Fibroblast of pulmonary artery (primary cell): ENCODE measurements at places on chromosomes 2 and 18.

GRCh38 chr2:105325389-105325963 lies 4.1 kb downstream of the TGFBRAP1 start:
- peak; percentile 30 for DNase-seq

- DNase-seq = peak; percentile 41
Measured at GRCh38 chr2:199462956-199463692, 5.4 kb upstream of the SATB2 start.

GRCh38 chr2:132646540-132647108 lies 23.4 kb downstream of the LYPD1 start:
- no peak for DNase-seq

DNA sequence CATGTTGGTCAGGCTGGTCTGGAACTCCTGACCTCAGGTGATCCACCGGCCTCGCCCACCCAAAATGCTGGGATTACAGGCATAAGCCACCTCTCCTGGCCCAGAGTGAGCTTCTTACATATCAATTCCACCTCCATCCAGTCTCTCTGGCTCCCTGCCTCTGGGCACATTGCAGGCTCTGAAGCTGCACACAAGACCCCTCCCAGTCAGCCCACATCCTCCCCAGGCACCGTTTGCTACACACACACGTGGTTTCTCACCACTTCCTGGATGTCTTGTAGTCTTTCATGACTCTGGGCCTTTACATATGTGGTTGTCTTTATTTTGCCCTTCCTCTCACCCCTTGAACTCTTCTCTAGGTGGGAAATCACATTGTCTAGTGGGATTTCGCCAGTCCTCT lies 64.0 kb upstream of the CABLES1 start:
- DNase-seq = peak; percentile 16

DNA sequence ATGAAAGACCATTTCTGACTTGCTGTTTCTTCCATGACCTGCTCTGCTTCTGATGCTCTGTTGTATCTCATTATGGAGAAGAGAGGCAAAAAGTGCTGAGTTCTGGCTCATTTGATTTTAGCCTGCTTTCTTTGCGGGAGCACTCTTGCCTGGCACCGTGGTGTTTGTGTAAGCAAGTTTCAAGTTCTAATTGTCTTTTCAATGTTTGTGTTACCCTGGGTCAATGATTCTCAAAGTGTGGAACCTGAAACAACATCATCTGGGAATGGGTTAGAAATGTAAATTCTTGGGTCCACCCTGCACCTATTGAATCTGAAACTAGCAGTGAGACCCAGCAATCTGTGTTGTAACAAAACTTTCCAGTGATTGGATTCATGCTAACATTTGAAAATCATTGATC lies 85.5 kb upstream of the STON1 start:
- DNase-seq = no peak

GRCh38 chr2:169452080-169452479 lies 27.2 kb upstream of the BBS5 start:
- DNase-seq = peak; percentile 72

DNA sequence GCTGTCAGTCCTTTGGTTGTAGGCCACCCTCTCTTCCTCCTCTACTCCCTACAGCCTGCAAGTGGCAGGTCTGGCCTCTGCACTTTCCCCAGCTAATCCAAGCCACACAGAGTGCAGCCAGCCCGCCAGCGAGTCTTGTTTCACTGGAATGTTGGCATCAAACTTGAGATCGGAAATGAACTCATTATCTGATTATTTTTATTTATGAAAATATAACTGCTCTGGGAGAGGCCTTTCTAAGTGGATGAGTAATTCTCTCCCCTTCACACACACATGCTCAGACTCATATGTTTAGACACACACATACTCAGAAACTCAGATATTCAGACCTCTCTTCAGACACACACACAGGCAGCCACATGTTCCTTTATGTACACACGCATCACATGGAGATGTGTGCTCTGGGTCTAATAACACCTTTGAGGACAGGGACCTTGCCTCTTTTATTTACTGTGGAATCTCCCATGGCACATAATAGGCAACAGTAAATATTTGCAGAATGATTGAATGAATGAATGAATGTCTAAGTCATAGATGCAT lies 151.3 kb downstream of the ZFP36L2 start:
- DNase-seq = peak; percentile 96

GRCh38 chr2:190666895-190667294 lies 18.0 kb downstream of the NAB1 start:
- no peak for DNase-seq

DNA sequence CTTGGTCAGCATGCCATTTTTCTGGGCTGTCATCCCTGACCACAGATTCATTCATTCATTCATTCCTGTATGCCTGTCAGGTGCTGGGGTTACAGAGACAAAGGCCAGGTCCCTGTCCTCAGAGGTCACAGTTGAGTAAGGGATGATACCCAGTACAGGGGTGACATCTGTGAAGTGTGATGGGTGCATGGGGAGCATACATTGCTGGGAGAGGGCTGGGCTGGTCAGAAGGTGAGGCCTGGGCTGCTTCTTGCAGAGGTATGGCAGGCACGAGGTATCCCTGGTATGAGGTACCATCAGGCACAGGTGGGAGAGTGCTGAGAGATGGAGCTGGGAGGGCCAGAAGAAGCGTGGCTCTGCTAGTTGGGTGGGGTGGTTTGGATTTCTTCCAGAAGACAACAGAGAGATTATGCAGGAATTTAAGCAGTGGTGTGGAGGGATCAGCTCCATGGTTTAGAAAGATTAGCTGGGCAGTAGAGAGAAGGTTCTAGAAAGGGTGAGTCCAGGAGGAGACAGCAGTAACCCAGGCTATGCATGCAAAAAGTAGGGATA lies 181.9 kb upstream of the HAAO start:
- DNase-seq = no peak

GRCh38 chr2:31227110-31227509 lies 6.8 kb upstream of the EHD3 start:
- no peak for DNase-seq

DNA sequence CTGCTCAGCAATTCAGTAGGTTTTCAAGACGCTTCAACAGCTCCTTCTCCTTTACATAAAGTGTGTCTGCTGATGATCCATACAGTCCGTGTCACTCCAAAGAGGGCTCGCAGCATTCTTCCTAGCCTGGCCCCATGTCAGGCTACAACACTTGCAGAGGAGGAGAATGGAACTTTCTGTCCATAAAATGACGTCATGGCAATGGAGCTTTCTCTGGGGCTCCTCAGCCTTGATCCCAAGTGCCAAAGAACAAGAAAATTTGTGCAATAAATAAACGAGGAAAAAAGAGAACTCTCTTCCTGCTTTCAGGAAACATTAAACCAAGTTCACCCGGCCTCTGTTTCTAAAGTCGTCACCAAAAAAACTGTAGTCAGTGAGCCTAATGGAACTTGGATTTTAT lies 199.5 kb upstream of the MEIS1 start:
- DNase-seq = no peak

DNA sequence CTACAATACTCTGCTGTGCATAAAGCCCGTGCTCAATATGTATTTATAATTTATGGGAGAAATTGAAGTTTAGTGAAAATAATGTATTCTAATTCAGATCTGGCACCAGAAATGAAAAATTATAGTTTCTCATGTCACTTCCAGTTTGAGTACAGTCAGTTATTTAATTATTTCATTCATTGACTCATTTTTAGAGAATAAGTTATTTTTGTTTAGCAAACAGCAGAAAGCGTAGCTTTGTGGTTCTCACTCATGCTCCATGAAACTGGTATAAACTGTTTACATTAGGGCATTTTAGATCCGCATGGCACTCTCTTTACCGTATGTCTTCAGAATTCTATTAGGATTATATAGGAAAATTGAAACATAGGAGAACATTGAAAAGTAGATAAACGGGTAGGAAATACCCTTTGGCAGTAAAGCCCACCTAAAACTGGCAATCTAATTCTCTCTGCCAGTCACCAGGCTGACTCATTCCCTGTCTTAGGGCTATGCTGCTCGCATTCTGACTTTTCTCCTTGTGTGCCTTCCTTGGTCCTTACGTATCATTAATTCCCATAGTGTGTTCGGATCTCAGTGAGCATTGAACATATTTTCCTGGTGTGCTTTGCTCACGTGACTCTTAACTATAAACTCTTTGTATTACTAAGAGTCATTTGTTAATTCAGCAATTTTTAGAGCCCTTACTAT lies 106.0 kb downstream of the ZNF236 start:
- no peak for DNase-seq

DNA sequence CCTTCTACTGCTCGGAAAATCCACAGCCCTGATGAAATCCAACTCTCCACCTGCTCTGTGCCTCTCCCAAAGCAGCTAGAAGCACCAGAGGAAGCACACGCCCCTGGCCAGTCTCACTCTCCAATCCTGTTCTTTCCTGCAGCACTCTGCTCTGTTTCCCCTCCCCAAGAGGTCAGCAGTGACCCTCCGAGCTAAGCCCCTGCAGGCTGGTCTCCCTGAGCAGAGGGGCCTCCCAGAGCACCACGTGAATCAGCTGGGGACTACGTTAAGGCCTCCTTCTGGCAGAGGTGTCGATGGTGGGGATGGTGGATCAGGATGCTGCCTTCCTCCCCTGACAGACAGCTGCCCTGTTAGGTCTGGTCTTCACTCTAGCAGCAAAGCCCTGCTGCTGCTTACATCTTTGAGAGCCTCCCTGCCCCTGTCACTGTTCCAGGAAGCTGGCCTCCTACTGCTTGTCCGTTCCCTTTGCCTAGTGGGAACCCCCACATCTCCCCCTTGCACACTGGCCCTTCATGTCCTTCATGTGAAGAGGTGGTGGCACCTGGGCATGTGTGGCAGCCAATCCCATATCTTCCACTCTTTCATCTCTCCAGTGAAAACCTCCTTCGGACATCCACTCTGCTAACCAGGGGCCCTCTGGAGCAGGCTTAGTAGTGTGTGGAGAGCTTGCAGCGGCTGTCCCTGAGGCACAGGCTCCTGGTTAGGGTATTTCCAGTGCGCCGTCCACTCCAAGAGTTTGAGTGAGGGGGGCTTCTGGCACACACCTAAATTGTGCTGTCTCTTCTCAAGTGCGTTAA lies 307.5 kb upstream of the HS6ST1 start:
- DNase-seq = no peak

- no peak for DNase-seq
Measured at GRCh38 chr2:142044197-142044596, 86.6 kb downstream of the LRP1B start.

- no peak for DNase-seq
Measured at GRCh38 chr2:204051476-204051875, 114.9 kb downstream of the ICOS start.

DNA sequence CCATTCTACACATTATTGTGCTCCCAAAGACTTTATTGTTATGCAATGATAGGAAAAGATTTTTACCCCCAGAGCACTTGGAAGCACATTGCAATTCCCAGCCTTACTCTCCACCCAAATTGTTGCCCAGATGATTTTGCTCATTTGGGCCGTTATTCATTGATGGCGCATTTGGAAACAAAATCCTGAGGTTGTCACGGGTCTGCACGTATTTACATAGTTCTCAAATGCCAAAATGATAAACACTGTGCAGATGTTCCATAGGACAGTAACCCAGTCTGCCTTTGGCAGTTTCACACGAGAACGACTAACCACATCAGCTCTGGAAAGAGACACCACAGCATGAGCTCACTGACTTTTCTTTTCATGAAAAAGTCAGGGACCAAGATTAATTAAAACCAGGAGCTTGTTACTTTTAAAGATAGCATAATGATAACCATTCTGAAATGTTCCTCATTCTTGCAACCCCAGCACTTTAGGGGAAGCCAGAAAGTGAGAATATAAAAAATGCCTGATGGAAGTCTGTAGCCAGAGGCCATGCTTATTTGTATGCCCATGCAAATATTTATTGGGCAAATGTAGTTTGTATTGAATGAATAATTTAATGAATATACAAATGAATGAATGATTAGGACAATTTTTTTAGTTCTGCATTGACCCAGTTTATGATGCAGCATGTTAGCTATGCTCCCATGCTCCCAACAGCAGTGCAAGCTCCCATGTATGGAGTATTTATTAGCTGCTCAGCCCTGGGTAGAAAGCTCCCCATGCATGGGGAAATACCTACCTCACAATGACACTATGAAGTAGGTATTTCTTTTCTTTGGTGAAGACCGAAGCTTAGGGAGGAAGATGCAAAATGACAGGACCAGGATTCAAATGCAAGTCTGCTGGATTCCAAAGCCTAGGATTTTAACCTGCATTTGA lies 84.6 kb downstream of the MAIP1 start:
- DNase-seq = peak; percentile 39

DNA sequence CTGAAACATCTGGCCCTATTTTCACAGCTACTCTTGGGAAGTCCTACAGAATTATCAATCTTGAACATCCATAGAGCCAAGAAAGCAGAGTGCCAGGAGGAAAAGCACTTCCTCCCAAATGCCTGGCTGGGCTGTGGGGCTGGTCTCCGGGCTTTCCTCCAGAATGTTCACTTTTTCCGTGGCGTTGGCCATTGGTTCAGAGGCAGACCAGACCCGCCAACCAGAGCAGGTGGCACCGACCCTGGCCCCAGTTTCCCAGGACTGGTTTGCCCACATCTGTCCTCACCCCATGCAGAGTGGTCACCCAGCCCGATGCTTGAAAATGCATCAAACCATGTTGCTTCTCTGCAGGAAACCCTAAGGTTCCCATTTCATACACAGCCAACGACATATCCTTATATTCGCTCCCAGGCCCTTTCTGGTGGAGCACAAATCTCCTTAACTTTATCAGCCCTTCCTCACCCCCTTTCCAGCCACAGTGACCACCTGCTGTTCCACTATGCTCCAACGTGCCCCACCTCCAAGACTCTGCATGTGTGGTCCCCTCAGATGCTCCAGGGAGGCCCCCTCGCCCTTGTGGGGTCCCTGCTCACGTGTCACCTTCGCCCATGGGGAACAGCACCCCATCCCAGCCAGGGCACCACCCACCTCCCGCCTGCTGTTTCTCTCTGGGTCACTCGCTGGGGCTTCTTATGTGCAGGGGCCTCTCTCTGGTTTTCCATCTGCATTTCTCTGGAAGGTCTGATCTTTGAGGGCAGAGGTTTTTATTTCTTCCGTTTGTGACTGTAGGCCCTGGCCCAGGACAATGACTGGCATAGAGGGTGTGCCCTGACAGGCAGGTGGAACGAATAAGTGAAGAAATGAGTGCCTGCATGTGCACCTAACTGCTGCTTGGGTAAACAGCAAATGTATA lies 92.9 kb downstream of the PXDN start:
- DNase-seq = peak; percentile 45

- DNase-seq = no peak
Measured at GRCh38 chr2:26644188-26644835, 3.1 kb upstream of the CIB4 start.
